Body of pancreas (tissue), 4 donors: ENCODE measurements at places on chromosomes 1 and 21.

DNA sequence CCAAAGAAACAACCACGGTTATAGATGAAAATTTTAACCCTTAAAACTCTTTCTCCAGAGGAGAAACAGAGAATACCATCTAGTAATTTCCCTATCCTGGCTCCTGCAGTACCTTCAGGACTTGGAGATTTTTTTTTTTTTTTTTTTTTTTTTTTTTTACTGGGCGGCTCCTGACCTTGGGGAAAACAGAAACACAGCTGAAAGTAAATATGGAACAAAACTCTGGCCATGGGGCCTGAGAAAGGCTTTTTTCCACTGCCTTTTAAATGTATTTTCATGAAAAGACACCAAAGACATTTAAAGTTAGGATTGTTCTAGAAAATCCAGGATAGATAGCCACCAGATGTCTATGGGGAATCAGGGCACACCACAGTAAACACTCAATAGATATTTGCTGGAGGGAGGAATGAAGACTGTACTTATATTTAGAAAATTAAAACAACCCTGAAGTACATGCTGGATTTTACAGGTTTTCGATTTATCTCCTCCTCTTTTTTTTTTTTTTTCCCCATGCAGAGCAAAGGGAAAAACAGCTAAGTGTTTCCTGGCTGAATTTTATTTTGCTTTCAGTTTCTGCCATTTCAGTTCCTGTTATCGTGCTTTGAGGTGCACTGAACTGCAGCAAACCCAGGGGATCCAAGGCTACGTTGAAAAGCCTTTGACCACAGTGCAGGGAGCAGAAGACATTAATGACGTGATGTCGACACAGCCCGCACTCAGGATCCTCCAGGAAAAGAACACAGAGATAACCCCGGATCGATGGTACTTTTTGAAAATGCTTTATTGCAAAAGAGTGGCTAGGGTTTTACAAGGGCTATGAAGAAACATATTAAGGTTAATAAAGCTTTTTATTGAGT is 35.7 kb upstream of the CNN3 start:
- H3K36me3 ChIP-seq, result no peaks in the 10 kb centered on the region
- DNase-seq, result peak; percentile 21
- H3K27me3 ChIP-seq, result no peaks in the 10 kb centered on the region
- peak overlapping the region; percentile 90 for H3K27ac ChIP-seq
- no peak overlapping the region for H3K4me3 ChIP-seq
- peaks cover 16% of the 10 kb centered on the region for H3K4me1 ChIP-seq

- no peak overlapping the region for H3K27ac ChIP-seq
- no peaks in the 10 kb centered on the region for H3K36me3 ChIP-seq
- H3K27me3 ChIP-seq, result no peaks in the 10 kb centered on the region
- DNase-seq, result no peak
- H3K4me3 ChIP-seq, result no peak overlapping the region
These were observed 41.9 kb downstream of the CHML start for GRCh38 chr1:241598249-241598648.

- H3K27me3 ChIP-seq, result no peaks in the 10 kb centered on the region
- no peaks in the 10 kb centered on the region for H3K36me3 ChIP-seq
- no peaks in the 10 kb centered on the region for H3K4me1 ChIP-seq
- no peak overlapping the region for H3K27ac ChIP-seq
- DNase-seq, result no peak
These were observed 56.9 kb upstream of the ATP2B4 start for GRCh38 chr1:203569490-203570318.

GRCh38 chr1:226063977-226064815 is 1.7 kb downstream of the H3-3A start:
- no peaks in the 10 kb centered on the region for H3K36me3 ChIP-seq
- H3K4me1 ChIP-seq, result peaks cover 53% of the 10 kb centered on the region
- H3K27ac ChIP-seq, result peak overlapping the region; percentile 94
- H3K4me3 ChIP-seq, result peak overlapping the region; percentile 54
- no peaks in the 10 kb centered on the region for H3K27me3 ChIP-seq

GRCh38 chr1:116255486-116256285 is 117.4 kb upstream of the ATP1A1 start:
- H3K27me3 ChIP-seq, result no peaks in the 10 kb centered on the region
- no peak for DNase-seq
- H3K36me3 ChIP-seq, result no peaks in the 10 kb centered on the region
- H3K4me3 ChIP-seq, result no peak overlapping the region
- H3K27ac ChIP-seq, result no peak overlapping the region

- no peaks in the 10 kb centered on the region for H3K36me3 ChIP-seq
- H3K4me3 ChIP-seq, result no peak overlapping the region
- H3K27me3 ChIP-seq, result no peaks in the 10 kb centered on the region
These were observed 95.3 kb downstream of the ADSS2 start for GRCh38 chr1:244356376-244356775.

DNA sequence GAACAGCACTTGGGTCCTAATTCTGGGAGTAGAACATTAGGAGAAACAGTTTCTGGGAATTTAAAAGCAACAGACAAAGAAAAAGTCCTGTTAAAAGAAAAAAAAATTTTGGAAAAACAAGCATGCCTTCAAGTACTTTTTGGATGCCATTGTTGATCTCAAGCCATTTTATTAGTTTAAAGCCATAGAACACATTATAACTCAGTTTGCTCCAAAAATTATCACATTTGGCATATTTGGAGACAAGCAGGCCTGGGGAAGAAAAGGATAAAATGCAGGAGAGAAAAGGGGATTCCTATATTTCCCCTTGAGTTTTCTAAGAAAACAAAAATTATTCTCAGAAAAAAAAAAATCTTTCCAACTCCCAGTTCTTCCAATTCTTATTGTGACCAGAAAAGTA is 146.8 kb downstream of the TENT5C start:
- H3K27ac ChIP-seq, result peak overlapping the region; percentile 79
- no peak overlapping the region for H3K4me3 ChIP-seq
- H3K27me3 ChIP-seq, result no peaks in the 10 kb centered on the region
- no peak for DNase-seq

GRCh38 chr1:162067466-162067865 is 2.0 kb upstream of the NOS1AP start:
- no peak overlapping the region for H3K4me3 ChIP-seq
- peaks cover 18% of the 10 kb centered on the region for H3K4me1 ChIP-seq
- no peak for DNase-seq
- H3K27ac ChIP-seq, result no peak overlapping the region

GRCh38 chr1:51833700-51834099 is 44.8 kb downstream of the NRDC start:
- no peaks in the 10 kb centered on the region for H3K27me3 ChIP-seq
- DNase-seq, result no peak
- H3K27ac ChIP-seq, result no peak overlapping the region
- H3K4me1 ChIP-seq, result no peaks in the 10 kb centered on the region

- H3K4me1 ChIP-seq, result no peaks in the 10 kb centered on the region
- DNase-seq, result no peak
- H3K27me3 ChIP-seq, result no peaks in the 10 kb centered on the region
- H3K36me3 ChIP-seq, result peaks cover 2% of the 10 kb centered on the region
- H3K27ac ChIP-seq, result no peak overlapping the region
- H3K4me3 ChIP-seq, result no peak overlapping the region
These were observed 42.6 kb downstream of the EYA3 start for GRCh38 chr1:28045777-28046176.

DNA sequence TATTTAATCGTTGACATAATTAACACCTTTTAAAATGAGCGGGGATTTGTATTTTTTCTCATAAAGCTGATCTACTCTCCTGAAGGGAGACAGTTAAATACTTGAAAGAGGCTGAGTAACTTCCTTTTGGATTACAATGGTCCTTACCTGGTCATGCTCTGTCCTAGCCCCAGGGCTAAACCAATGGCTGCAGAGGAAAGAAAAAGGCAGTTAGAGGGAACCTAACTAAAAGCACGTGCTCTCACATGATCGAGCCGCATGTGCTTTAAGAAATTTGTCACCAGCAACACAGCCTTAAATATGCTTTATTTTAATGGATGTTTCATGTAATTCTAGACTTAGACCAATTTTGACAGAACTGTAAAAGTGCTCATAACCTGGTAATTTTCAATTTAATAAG is 132.7 kb downstream of the GPATCH2 start:
- no peak overlapping the region for H3K27ac ChIP-seq
- no peaks in the 10 kb centered on the region for H3K36me3 ChIP-seq
- no peaks in the 10 kb centered on the region for H3K27me3 ChIP-seq
- no peak overlapping the region for H3K4me3 ChIP-seq
- no peaks in the 10 kb centered on the region for H3K4me1 ChIP-seq

DNA sequence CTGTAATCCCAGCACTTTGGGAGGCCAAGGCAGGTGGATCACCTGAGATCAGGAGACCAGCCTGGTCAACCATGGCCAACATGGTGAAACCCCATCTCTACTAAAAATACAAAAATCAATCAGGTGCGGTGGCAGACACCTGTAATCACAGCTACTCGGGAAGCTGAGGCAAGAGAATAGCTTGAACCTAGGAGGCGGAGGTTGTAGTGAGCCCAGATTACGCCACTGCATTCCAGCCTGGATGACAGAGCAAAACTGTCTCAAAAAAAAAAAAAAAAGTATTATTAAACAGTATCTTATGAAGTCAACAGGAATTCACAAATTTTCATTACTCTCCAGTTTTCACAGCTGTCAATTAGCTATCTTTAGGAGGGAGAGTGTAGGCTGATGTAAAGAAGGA is 3.8 kb downstream of the ACBD6 start:
- DNase-seq, result no peak
- H3K27ac ChIP-seq, result no peak overlapping the region
- H3K4me1 ChIP-seq, result peaks cover 23% of the 10 kb centered on the region
- H3K4me3 ChIP-seq, result no peak overlapping the region

DNA sequence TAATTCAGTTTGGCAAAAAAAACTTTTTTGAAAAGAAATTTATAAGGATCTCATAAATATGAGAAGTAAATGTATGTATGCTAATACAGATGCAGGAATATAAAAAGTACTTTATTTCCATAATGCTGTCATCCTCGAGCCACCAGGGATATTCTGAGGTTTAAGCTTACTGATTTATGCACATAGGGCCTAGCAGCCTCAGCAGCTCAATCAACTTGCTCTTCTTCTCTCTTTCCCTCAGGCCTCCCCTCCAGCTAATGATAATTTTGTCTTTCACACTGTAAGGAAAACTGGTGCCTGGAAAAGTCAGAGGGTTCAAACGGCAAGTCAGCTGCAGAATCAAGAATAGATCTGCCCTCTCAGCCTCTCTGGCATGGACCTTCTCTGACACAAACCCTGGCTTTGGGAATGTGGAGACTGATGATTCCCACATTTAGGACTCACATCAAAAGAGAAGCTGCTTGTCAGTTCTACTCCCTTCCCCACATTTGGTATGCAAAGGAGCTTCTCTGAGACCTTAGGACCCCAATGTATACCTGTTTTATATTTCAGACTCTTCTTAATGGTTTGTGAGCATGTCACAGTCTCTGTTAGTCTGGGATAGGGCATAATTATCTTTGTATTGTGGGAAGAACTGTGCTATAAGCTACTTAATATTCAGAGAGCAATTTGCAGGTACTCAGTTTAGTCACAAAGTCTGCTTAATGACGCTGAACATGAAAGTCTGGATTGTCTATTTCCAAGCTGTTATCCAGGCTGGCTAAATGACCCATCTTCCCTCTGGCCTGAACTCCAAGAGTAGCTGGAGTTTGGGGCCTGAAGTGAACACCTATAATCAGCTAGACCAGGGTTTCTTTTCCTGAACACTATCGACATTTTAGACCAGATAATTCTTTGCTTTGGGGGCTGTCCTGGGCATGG is 52.1 kb upstream of the DIPK1A start:
- no peaks in the 10 kb centered on the region for H3K4me1 ChIP-seq
- no peak overlapping the region for H3K4me3 ChIP-seq
- no peaks in the 10 kb centered on the region for H3K27me3 ChIP-seq
- H3K27ac ChIP-seq, result no peak overlapping the region
- no peaks in the 10 kb centered on the region for H3K36me3 ChIP-seq

DNA sequence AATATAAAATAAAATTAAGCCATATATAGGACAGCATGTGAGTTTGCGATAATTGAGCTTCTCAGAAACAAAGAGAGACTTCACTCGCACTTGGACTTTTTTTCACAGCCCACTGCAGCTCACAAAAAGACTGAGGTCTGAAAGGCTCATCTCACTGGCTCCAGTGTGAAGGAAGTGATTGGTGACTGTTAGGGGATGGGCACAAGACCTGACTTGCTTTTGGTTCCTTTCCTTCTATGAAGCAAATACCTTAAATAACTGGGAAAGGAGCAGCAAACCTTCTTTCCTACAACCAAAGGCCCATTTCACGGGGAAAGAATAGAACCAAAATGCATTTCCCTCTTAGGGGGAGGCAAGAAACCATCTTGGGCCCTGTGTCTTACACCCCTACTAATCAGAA is 13.1 kb upstream of the TTLL7 start:
- no peaks in the 10 kb centered on the region for H3K4me1 ChIP-seq
- H3K27ac ChIP-seq, result no peak overlapping the region
- H3K36me3 ChIP-seq, result no peaks in the 10 kb centered on the region
- no peak overlapping the region for H3K4me3 ChIP-seq
- H3K27me3 ChIP-seq, result no peaks in the 10 kb centered on the region
